ENCODE measurements at places on chromosomes 3 and 15. TPM values are rescaled to one million over a fixed set of nuclear protein-coding genes. Genes with fewer than 3 reads are reported as not detected.

ALDH1A3 gene
- 21.9 TPM for total RNA-seq

PPP2R3A gene
- 24.9 TPM for total RNA-seq

SPRED1 gene
- 6.6 TPM for total RNA-seq

- H3K4me1 ChIP-seq, result no peaks in the 10 kb centered on the region
- no peaks in the 10 kb centered on the region for H3K36me3 ChIP-seq
- no peak overlapping the region for H3K4me3 ChIP-seq
- H3K27ac ChIP-seq, result no peak overlapping the region
These were observed 156.3 kb downstream of the MTHFS start for GRCh38 chr15:79740561-79740960.

DNA sequence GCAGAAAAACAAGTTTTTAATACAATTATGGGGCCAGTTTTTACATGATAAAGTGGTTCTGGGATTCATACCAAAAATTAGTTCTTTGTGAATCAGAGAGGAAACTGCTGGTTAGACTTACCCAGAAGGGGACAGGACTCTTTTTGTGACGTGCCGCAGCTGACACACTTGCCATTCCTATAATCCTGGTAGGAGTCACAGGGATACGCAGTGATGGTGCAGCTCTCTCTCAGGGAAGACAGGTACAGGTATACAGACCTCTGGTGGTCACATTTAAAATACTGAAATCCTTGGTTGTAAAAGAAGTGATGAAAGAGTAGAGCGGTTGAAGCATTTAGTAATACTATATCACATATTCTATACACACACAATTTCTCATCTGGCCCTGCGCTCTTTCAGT lies 20.2 kb upstream of the TMEM41A start:
- no peaks in the 10 kb centered on the region for H3K27me3 ChIP-seq
- H3K4me1 ChIP-seq, result no peaks in the 10 kb centered on the region
- H3K27ac ChIP-seq, result no peak overlapping the region
- no peak overlapping the region for H3K4me3 ChIP-seq
- DNase-seq, result no peak

DNA sequence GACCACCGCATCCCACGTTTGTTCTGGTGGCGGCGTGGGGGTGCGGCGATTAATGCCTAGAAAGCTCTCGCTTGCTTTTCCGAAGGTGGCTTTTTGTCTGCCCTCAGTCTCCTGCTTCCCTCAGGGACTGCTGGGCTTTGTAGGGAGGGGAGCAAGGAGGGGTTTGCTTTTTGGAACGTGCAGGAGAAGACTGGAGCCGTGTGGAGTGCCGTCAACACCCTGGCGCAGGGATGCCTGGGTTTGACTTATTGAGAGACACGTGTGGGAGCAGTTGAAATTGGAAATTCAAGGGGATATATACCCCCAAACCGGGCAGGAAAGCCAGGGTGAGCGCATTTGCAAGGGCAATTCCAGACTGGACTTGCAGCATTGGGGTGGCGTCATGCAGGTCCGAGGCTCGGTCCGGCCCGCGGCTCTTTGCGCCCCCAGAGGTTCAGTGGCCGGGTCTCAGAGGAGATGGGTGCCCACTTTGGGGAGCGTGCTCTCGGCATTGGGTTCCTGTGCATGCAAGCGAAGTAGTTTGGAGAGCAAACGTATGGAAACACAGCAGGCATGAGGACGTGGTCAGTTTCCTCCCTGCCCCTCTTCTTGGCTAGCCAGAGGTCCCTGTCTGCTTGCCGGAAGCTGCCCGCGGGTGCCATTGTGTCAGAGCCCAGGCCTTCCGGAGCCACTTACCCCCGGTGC lies 2.1 kb downstream of the EPHB1 start:
- peaks cover 25% of the 10 kb centered on the region for H3K4me1 ChIP-seq
- no peak for DNase-seq
- no peaks in the 10 kb centered on the region for H3K36me3 ChIP-seq
- H3K27me3 ChIP-seq, result no peaks in the 10 kb centered on the region
- no peak overlapping the region for H3K27ac ChIP-seq

All from gastrocnemius medialis (tissue), 4 donors.